ENCODE measurements at places on chromosomes 2 and 18.

GRCh38 chr18:6546229-6546628 lies 131.5 kb upstream of the L3MBTL4 start:
- DNase-seq = no peak

DNA sequence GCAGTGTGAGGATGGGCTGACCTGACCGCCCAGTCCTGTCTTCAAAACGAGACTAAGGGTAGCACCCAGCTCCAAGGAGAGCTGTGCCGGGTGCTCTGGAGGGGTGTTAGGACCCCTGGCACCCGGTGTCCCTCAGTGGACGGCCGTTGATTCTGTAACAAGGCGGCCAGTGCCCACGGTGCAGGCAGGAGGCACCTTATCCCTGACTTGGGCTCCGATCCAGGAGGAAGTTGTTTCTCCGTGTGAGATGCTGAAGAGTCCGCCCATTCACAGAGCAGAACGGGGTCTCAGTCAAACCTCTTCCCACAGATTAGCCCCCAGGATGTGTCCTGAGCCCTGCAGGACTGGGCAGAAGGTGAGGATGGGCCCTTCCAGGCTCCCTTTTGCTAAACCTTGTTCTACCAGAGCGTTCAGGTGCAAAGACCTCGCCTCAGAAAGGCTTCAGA lies 123.0 kb downstream of the NFATC1 start:
- DNase-seq = no peak

DNA sequence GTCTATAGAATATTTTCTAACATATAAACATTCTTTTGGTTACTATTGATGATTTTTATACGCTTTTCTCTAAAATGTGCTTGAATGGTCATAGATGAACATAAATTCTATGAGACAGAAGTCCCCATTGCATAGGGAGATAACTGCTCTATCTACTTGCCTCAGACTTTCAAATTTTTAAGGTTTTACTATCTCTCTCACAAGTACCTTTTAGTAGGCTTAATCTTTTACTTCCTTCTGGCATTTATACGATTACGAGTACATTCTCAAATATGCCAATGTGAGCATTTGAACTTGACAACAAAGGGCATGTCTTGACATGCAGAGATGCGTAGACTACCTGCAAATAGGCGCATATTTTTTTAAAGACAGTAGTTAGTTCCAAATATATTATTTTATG lies 935.9 kb upstream of the LRATD1 start:
- DNase-seq = no peak

DNA sequence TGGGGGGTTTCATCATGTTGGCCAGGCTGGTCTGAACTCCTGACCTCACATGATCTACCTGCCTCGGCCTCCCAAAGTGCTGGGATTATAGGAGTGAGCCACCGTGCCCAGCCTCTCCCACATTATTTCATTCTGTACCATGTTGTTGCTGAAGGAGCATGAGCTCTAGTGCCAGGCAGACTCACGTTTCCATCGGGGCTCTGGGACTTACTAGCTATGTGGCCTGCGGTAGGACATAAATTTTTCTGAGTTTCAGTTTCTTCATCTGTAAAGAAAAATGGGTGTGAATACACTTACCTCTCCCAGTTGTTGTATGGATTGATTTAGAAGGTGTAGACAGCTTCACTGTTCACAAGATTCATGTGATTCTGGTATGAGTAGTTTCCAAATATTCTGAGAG lies 30.8 kb upstream of the CCL20 start:
- DNase-seq = no peak

- DNase-seq = no peak
Observed at GRCh38 chr2:120613742-120614571, 121.7 kb upstream of the GLI2 start.

GRCh38 chr2:68925295-68925896 lies 27.3 kb downstream of the GKN2 start:
- peak; percentile 29 for DNase-seq

GRCh38 chr2:179536185-179536584 lies 271.6 kb upstream of the SESTD1 start:
- DNase-seq = no peak

Measured in activated effector memory CD4-positive, alpha-beta T cell treated with Interleukin-2 at 50 U/mL for 16 hours (primary cell).